Stimulated activated CD8-positive, alpha-beta memory T cell treated with anti-CD3 and anti-CD28 coated beads, Interleukin-7, amount 100 ng/mL, for 24 hours (primary cell): ENCODE measurements at places on chromosomes 6 and 20.

GRCh38 chr6:57143690-57144089 lies 28.4 kb upstream of the BAG2 start:
- no peak for DNase-seq

- no peak for DNase-seq
Observed at GRCh38 chr6:158376631-158377081, 64.4 kb downstream of the TULP4 start.

DNA sequence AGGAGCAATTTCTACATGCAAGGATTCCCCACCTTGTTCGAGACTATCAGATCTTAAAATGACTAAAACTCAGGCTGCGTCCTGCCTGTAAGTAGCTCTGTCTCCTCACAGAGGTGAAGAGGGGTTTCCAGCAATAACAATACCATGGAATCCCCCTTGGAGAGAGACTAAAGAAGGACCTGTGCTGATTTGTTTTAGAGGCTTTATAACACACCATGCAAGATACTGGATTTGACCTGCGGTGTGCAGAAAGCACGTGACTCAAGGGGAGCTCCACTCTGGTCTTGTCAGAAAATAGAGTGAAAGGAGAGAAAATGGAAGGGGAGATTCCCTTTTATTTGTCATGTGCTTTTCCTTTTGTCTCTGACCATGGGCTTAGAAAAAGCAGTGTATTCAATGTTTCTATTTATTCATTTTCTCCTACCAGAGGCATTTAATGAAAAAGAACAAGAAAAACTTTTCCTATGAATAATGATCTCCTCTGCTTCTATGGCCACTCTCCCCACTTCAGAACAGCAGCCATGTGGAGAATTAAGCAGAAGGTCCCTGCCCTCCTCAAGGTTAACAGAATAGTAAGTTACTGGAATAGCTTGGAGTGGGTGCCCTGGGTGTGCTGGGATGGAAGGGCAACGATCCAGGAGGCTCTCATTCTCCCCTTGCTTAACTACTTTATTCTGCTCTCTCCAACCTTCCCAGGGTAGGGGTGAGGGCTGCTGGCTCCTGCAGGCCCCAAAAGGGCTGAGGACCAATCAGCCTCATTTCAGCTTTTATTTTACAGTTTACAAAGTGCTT lies 19.2 kb upstream of the MRPS10 start:
- no peak for DNase-seq

- no peak for DNase-seq
Observed at GRCh38 chr20:63095718-63096654, 89.2 kb upstream of the BHLHE23 start.

DNA sequence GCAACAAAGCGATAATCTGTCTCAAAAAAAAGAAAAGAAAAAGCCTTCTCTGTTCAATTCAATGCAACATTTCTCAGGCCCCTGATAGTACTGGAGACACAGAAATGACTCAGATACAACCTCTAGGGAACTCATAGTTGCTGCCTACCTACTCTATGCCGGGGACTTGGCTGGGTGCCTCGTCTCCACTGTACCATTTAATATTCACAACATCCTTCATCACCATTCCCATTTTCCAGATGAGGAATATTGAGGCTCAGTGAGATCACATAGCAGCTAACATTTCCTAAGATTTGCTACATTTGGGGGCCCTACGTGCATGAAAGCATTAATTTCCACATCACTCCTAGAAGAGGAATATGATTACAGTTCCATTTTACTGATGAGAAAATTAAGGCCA lies 7.5 kb downstream of the NOL4L start:
- DNase-seq, result no peak

DNA sequence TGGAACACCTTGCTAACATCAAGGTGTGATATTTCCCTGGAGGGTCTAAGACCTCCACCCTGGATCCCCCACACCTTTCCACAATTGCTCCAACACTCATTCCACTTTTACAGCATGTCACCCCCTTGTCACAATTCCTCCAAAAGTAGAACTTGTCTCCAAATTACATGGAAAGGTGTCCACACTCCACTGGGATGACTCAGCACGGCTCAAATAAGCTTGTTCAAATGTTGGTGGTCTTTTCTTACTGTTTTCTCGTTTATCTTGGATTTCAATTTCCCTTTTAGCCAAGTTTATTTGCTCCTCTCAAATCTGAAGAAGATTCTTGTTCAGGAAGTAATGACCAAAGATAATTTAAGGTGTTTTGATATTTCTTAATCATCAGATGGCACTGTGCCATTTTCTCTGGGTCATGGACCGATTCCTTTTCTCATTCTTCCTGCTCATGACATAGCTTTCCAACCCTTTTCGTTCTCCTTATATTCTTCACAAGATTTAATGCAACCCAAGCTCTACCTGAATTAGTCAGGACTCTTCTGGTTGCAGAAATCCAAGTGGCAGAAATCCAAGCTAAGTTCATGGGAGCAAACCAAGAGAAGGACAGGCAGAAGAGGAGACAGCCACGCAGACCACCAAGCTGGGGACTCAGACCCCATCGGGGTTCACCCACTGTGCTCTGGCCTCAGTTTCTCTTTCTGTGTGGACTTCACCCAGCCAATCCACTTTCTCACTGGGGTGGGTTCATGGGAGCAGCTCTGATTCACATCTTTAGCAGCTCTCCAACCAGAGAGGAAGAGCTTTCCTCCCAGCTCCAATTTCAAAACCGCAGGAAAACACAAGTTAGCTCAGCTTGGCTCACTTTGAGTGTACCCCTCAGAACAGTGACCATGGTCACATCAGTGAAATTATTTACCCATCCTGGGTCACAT lies 110.5 kb upstream of the CDYL start:
- DNase-seq, result no peak

DNA sequence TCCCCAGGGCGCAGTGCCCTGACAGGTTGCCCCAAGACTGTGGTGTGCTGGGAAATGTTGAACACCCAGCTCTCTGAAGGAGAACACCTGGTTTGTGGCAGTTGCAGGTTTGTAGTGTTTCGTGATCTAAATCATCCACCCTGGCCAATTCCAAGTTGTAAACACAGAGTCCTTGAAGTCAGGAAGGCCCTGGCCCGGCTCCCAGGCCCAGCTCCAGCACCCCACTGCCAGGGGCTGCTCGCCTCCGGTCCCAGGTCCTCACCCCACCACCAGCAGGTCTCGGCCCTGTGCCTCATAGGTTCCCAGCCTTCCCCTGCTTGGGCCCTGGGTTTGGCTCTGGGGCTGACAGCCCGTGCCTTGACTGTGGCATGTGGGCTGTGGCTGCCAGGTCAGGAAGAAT lies 121.4 kb upstream of the MLN start:
- no peak for DNase-seq

GRCh38 chr6:130683761-130684517 lies 143.3 kb upstream of the SMLR1 start:
- no peak for DNase-seq

DNA sequence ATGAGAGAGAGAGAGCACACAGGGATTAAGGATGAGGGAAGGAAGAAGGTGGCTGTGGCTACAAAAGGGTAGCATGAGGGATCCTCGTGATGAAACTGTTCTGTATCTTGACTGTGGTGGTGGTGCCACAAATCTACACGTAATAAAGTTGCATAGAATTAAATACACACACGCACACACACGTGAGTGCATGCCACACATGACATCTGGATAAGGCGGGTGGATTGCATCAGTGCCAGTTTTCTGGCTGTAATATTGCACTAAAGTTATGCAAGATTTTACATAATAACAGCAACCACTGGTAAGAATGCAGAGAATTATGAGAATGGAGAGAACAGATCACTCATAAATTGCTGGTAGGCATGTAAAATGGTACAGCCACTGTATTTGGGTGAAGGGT lies 16.9 kb upstream of the STK35 start:
- no peak for DNase-seq

DNA sequence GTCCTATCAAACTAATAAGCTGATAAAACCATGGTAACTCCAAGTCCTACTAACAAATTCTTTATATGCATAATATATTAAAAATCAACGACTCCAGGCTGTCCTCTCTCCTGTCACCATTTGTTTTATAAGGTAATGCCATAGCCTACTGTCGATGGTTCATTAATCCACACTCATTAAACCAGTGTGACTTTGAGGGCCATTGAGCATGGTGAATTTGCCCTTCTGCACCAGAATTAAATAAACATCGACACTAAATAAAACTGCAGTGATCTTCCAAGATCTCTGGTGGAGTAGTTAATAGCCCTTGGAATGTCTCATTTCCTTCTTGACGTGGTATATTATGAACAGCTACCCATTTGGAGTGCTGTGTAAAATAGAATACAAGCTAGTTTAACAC lies 358.5 kb downstream of the CBLN4 start:
- DNase-seq, result no peak

- no peak for DNase-seq
Observed at GRCh38 chr6:82836022-82836575, 229.5 kb downstream of the UBE3D start.

DNA sequence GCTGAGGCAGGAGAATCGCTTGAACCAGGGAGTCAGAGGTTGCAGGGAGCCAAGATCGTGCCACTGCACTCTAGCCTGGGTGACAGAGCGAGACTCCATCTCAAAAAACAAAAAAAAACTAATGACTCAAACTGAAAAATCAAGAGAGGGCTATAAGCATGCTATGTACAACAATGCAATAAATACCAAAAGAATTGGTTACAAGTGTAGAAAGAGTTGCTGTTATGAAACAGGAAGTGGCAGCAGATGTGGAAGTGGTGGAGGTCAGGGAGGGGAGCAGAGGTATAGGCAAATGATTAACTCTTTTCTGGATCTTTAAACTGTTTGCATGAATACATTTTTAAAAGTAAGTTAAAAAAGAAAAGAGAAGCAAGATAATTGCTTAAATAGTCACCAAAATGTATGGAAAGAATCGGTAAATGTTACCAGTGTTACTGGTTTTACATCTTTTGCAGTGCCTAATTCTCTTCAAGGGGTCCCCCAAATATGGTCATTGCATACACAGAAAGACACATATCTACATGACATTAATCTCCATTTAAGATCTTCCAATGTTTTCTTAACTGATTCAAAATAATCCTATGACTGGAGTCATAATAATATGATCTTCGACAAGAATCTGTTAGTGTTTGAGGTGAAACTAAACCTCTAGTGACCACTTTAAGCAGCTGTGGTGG lies 15.0 kb downstream of the CALHM6 start:
- no peak for DNase-seq

GRCh38 chr6:9140951-9141460 lies 705.7 kb upstream of the SLC35B3 start:
- DNase-seq, result no peak

GRCh38 chr6:29864037-29864810 lies 36.6 kb downstream of the HLA-G start:
- DNase-seq, result no peak

DNA sequence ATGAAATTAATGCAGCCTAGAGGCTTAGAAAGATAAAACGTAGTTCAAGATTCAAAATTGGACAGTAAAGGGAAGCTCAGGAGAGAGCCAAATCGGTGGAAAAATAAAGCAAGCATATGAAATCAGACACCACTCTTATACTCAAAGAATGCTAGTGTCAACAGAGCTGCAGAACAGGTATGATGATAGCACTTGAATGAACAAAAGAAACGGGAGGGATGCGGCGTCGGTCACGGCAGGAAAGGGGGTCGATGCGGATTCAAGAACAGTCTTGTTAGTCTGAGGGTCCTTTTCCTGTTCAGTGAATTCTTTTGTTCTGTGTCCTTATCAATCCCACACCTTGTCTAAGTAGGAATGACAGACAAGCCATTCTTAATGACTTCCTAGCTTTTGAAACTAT lies 114.4 kb downstream of the FOXC1 start:
- no peak for DNase-seq

DNA sequence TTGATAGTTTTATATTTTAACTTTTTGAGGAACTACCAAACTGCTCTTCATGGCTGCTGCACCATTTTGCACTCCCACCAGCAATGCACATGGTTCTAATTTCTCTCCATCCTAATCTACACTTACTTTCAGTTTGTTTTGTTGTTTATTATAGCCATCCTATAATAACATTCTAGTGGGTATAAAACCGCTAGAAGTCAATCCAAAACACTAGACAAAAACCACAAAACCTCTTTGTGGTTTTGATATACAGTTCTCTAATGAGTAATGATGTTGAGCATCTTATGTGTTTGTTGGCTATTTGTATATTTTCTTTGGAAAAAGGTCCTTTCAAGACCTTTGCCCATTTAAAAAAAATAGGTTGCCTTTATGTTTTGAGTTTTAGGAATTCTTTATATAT lies 5.6 kb downstream of the RPP21 start:
- DNase-seq, result no peak

DNA sequence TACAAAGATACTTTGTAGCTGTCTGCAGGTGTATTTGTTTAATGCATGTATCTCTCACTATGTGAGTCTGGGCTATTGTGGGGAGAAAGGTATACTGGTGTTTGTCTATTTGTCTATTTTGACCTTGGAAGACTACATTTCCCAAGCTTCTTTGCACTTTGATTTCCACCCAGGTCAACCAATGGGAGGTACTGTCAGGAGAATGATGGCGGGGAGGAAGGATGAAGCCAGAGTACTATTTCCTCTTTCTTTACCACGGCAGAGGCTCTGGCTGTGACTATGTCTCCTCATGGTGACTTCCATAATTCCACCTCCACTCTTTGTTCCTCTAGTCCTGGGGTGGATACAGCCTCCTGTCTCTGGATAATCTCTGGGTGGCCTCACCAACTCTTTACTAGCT lies 23.1 kb downstream of the LBP start:
- no peak for DNase-seq

- no peak for DNase-seq
Observed at GRCh38 chr6:47438481-47439347, 38.9 kb upstream of the CD2AP start.

GRCh38 chr20:37506152-37506725 lies 14.8 kb upstream of the NNAT start:
- no peak for DNase-seq

DNA sequence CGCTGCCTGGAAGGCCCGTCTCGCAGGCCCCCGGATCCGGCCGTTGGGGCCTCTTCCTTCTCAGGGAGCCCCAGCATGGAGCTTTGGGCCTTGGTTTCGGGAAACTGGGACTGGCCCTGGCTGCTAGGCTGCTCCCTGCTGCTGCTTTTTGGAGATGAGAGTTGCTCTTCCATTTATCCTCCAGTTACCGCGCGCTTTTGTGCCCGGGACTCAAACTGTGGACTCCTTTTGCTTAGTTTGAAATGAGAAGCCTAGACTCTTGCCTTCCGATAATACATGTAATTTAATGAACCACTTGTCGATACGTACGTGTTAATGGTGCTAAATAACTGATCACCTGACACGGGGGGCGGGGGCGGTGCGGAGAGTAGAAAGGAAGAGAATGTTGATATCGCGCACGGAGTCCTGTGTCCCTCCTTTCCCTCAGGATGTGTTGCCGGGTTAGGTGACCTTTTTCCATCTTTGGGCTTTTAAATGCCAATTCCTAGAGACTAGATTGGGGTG lies 968 bp downstream of the PHF3 start:
- DNase-seq, result peak; percentile 35
